Effector memory CD8-positive, alpha-beta T cell (primary cell): ENCODE measurements at places on chromosomes 2 and 18.

GRCh38 chr18:58579561-58580047 lies 49.3 kb downstream of the ALPK2 start:
- no peak for DNase-seq

- no peak for DNase-seq
These were observed 186.5 kb upstream of the COPS8 start for GRCh38 chr2:236899146-236899545.

DNA sequence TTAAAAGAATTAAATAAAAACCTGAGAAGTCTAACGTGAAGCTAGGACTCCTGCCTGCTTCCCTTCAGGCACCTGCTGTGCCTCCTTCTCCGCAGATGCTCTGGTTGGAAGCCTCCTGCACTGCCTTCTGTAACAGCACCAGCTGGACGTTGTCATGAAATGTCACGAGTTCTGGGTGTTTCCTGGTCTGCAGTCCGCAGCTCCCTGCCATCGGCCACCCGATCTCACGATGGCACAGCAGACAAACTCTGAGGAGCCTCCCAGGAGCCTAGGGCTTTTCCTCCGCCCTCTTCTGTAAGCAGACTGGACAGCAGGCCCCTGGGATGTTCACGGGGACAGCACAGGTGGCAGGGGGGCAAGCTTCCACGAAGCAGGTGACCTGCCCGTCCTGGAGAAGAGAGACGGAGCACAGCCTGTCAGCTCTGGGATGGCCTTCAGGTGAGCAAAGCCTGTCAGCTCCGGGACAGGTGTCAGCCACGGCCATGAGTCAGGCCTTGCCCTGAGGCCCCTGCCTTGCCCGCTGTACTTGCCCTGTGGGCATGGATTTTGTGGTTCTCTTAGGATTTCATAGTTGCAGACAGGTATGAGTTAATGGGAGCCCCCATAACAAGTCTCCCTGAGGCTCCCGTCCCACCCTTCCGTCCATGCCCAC lies 110.3 kb downstream of the PXDN start:
- DNase-seq = no peak

- no peak for DNase-seq
These were observed 43.5 kb upstream of the LAPTM4A start for GRCh38 chr2:20094955-20095354.
